ENCODE measurements at places on chromosomes 16 and 17. TPM values are rescaled to one million over a fixed set of nuclear protein-coding genes. Genes with fewer than 3 reads are reported as not detected.

- DNase-seq, result no peak
These were observed at the start of gene TMEM204 for GRCh38 chr16:1533443-1533951. Gene TMEM204, plus strand, starts transcription at chr16:1533666. Its CDS starts 610 bp downstream, at chr16:1534276.

- DNase-seq, result no peak
These were observed 112.3 kb upstream of the PMFBP1 start for GRCh38 chr16:72284042-72284789.

DNA sequence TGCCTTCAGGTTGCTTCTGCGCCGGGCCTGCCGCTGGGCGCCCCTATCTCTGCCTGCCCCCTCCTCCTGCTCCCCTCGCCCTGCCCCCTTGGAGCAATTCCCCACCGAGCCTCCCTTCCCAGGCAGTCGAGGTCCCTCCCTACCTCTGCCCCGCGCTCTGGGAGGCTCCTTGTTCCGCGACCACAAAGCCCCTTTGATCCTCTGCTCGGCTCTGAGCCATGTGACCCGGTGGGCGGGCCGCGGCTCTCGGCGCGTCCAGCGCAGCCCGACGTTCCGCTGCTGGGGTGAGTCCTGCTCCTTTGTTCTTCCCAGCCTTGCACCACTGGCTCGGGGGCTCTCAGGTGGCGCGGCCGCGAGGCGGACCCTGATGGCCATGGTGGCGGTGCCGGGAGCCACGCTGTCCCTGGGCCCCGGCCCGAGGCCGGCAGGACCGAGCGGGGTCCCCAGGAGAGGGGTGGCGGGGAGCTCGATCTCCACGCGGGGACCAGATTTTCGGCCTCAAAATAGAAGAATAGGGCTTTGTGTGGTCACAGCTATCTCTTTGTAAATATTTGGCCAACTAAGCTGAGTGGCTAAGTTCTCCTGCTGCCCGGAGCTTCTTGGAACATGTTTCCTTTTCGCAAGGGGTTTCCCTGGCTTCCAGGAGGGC is 310.6 kb downstream of the SEC14L1 start:
- no peak for DNase-seq

DNA sequence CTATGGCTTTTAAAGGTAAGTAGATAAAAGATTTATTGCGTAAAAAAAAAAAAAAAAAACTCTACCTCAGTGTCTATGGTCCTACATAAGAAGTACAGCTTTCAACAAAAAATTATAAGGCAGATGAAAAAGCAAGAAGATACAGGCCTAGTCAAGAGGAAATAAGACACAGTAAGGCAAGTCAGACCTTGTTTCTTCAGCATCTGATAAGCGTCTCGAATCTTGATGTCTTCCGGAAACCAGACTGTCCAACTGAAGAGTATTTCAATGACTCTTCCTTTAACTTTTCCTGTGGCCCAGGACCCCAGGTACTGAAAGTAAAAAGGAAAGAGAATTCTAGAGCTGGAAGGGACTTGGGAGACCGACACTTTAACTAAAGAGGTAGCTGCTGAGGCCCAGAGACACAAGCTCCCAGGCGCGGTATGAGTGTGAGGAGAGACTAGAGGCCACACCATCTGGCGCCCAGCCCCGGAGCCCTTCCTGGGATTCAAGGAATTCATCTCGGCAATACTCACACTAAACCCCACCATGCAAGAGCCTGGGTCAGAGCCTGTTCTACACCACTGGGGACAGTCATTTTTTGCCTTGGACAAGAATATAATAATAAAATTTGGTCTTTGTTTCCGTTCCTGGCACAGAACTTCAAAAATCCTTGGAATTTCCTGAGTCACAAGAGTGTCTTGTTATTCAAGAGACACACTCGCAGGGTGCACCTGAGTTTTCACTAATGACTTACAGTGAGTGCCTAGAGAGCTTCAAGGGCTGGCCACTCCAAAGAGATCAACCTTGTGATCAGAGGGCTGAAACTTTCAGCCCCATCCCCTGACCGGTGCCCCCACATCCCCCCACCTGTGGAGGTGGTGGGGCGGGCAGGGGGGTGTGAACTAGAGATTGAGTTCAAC is 18.6 kb downstream of the GGA2 start:
- DNase-seq, result no peak

DNA sequence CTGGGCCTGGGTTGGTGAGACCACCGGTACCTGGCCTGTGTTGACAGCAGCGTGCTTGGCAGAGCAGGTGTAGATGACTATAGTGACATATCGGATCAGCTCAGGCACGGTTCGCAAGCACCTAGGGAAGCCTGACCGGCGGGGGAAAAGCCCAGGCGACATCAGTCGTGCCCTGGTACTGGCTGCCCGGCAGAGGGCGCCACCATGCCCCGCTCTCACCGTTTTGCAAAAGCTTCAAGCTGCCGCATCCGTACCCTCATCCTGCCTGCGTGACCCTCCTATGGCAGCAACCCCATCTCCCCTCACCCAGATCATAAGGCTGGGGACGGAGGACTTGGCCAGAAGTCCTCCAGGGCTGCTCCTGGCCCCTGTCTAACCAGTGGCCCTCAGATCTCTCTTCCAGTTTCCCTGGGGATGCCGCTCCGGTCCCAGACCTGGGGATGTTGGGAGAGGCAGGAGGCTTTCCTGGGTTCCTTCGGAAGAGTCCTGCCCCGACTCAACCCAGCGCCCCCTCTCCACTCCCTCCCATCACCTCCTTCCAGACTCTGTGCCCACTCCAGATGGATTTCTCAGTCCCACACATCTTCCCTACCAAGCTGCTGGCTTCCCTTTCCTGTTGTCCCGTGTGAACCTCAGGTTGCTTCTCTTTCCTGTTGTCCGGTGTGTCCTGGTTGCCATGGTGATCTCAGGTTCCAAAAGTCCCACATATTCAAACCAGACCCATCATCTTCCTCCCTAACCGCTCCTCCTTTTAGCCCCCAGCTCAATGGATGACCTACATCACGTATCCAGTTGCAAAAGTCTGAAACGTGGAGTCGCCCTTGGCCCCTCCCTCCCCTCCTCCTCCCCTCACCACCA is 13.7 kb downstream of the ALOX12B start:
- peak; percentile 54 for DNase-seq

GRCh38 chr17:82613283-82614094 is 34.8 kb downstream of the WDR45B start:
- DNase-seq, result no peak

DNA sequence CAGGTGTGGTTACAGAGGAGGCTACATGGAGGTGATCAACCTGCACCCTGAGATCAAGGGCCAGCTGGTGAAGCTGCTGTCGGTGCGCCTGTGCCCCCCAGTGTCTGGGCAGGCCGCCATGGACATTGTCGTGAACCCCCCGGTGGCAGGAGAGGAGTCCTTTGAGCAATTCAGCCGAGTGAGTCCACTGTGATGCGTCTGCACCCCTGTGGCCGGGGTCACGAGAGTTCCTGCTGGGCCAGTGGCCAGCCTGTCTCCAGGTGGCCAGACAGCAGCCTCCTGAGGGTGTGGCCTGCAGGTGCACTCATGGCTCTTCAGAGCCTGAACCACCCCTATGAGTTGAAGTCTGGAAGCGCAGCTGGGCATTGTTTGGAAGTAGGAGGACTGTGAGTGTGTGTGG is 38.1 kb downstream of the GPT2 start:
- no peak for DNase-seq

- DNase-seq, result no peak
These were observed 24.2 kb downstream of the FAM20A start for GRCh38 chr17:68576811-68577496.

GRCh38 chr16:3020247-3020603 is at the start of gene TNFRSF12A:
Gene TNFRSF12A, plus strand, starts transcription at chr16:3020368. Its CDS starts 30 bp downstream, at chr16:3020398.
- DNase-seq, result peak; percentile 80

DNA sequence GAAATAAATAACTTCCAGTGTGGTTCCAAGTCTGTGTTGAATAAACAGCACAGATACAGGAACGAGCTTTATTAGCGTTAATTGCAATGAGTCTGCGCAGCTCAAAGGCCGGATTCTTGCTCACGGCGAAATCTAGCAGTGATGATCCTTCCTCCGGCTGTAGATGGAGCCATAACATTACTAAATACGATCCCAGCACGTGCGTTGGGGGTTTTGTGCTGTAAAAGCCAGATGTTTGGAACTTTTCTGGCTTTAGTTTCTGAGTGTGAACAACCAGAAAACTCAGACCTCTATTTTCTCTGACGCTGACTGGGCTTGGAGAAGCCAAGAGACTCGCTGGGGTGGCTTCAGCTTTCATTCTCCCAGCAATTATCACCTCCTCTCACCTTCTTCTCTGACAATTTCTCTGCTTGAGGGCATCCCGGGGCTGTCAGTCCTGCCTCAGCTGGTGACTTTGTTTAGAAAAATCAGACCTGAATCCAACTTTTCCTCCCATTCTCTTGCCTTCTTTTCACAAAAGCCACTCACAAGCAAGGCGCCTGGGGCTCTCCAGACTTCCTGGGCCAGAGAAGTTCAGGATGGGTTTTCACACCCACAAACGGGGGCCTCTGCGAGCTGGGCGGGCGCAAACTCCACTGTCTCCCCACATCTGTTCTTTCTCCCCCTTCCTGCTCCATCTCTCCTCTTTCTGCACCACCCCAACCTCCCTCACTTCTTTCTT is 47.1 kb upstream of the AKTIP start:
- peak; percentile 59 for DNase-seq

GRCh38 chr16:85675251-85675874 is 13.4 kb downstream of the GINS2 start:
- DNase-seq, result peak; percentile 8

- no peak for DNase-seq
These were observed 299.8 kb upstream of the SALL1 start for GRCh38 chr16:51450909-51451308.

CFAP97D1 gene
- 0.09 TPM for total RNA-seq

ZFP1 gene
- total RNA-seq, result 17.4 TPM

MYH8 gene
- not detected for total RNA-seq

KCNAB3 gene
- total RNA-seq, result 1.9 TPM

SLC16A5 gene
- 20.0 TPM for total RNA-seq

CCL5 gene
- total RNA-seq, result not detected

RNF112 gene
- total RNA-seq, result 0.20 TPM

CDRT15L2 gene
- not detected for total RNA-seq

MT1E gene
- 2.3 TPM for total RNA-seq

CD300LB gene
- not detected for total RNA-seq

PPP1R1B gene
- not detected for total RNA-seq
